ENCODE measurements at places on chromosomes 7 and 10.

DNA sequence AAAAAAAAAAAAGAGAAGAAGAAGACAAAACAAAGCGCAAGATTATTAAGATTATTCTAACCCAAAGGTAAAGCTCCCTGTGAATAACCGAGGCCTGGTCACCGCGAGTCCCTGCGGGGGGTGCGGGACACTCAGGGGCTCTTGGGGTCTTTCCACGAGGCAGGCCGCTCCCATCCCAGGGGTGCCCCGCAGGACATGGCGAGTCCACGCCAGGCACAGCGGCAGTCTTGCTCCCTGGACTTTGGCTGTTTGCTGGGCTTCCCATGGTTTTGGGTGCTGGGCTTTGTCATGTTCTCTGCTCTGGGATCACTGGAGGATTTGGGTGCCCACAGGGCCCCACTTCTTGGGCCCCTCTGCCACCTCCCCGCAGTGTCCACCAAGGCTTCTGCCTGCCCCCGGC is 137.4 kb upstream of the TCERG1L start:
- no peak overlapping the region for H3K4me3 ChIP-seq
- no peaks in the 10 kb centered on the region for H3K36me3 ChIP-seq
- DNase-seq, result no peak
- H3K27ac ChIP-seq, result no peak overlapping the region

DNA sequence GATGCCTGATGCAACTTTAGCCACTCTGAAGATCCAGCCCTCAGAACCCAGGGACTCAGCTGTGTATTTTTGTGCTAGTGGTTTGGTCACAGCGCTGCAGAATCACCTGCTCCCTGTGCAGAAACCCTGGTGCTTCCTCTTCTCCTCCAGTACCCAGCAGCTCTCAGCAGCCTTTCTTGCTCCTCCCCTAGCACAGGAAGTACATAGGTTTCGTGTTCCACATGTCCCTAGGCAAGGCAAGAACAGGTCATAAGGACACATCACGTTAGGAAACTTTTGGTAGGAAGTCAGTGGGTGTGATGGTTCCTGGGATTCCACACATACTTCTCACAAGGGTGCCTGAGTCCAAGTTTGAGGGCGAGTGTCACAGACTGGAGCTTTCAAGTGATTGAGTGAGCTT is 167.9 kb upstream of the PRSS1 start:
- peak; percentile 36 for DNase-seq
- H3K27me3 ChIP-seq, result no peaks in the 10 kb centered on the region
- no peaks in the 10 kb centered on the region for H3K36me3 ChIP-seq
- H3K4me3 ChIP-seq, result peak overlapping the region; percentile 53

DNA sequence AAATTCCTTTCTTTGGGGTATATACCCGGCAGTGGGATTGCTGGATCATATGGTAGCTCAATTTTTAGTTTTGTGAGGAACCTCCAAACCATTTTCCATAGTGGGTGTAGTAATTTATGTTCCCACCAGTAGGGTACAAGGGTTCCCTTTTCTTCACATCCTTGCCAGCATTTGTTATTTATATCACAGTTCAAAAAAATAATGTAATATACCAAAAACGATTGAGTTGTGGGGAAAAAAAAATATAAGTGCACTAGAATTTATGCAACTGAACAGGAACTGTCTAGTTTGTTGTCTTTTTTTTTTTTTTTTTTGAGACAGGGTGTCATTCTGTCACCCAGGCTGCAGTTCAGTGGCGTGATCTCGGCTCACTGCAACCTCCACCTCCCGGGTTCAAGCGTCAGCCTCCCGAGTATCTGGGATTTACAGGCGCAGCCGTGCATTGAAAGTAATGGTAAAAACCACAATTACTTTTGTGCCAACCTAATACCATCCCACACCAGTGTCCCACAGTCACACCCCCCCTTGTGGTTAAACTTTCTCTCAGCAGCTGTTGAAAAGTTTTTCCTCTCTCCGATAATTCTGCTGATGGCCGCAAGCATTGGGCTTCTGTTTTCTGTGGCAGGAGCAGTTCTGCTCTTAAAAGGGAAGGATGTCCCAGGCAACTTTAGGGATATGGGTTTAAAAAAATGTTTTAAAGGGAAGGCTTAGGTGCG is 6.8 kb upstream of the LAT2 start:
- H3K4me1 ChIP-seq, result peaks cover 9% of the 10 kb centered on the region
- H3K4me3 ChIP-seq, result no peak overlapping the region
- H3K36me3 ChIP-seq, result peaks cover 6% of the 10 kb centered on the region
- no peaks in the 10 kb centered on the region for H3K27me3 ChIP-seq

- H3K4me3 ChIP-seq, result no peak overlapping the region
- no peaks in the 10 kb centered on the region for H3K36me3 ChIP-seq
Measured at GRCh38 chr10:14048930-14049613, 281.7 kb downstream of the FRMD4A start.

- H3K27me3 ChIP-seq, result no peaks in the 10 kb centered on the region
- H3K36me3 ChIP-seq, result no peaks in the 10 kb centered on the region
- no peaks in the 10 kb centered on the region for H3K4me1 ChIP-seq
- no peak for DNase-seq
- no peak overlapping the region for H3K27ac ChIP-seq
Measured at GRCh38 chr7:47044625-47045024, 537.3 kb downstream of the TNS3 start.

DNA sequence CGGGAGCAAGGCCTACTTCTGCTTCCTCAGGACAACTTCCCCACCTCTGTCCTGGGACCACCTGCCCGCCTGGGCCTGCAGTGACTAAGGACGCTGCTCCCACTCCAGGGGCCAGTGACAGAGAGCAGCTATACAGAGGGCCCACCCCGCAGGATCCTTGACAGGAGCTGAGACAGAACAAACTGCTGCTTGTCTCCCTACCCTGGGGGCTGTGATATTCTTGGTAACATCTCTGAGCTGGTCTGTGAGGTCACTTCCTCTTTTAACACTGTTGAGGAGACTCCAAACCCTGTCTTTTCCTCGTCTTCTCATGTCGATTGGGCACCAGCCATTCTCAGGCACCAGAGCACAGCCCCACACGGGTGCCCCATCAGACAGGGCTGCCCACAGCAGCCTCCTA is 6.9 kb upstream of the MRPS24 start:
- H3K36me3 ChIP-seq, result peaks cover 39% of the 10 kb centered on the region
- H3K4me3 ChIP-seq, result no peak overlapping the region
- H3K4me1 ChIP-seq, result peaks cover 8% of the 10 kb centered on the region
- DNase-seq, result no peak
- no peaks in the 10 kb centered on the region for H3K27me3 ChIP-seq

- H3K4me3 ChIP-seq, result no peak overlapping the region
- no peaks in the 10 kb centered on the region for H3K27me3 ChIP-seq
- H3K4me1 ChIP-seq, result no peaks in the 10 kb centered on the region
- H3K36me3 ChIP-seq, result no peaks in the 10 kb centered on the region
Measured at GRCh38 chr7:18520450-18521235, 25.1 kb downstream of the HDAC9 start.

- no peaks in the 10 kb centered on the region for H3K27me3 ChIP-seq
- peaks cover 2% of the 10 kb centered on the region for H3K36me3 ChIP-seq
- H3K27ac ChIP-seq, result no peak overlapping the region
Measured at GRCh38 chr10:17061418-17061817, 68.2 kb downstream of the CUBN start.

- DNase-seq, result no peak
- peaks cover 26% of the 10 kb centered on the region for H3K27me3 ChIP-seq
- no peak overlapping the region for H3K4me3 ChIP-seq
Measured at GRCh38 chr10:123769647-123770046, 103.5 kb downstream of the GPR26 start.

DNA sequence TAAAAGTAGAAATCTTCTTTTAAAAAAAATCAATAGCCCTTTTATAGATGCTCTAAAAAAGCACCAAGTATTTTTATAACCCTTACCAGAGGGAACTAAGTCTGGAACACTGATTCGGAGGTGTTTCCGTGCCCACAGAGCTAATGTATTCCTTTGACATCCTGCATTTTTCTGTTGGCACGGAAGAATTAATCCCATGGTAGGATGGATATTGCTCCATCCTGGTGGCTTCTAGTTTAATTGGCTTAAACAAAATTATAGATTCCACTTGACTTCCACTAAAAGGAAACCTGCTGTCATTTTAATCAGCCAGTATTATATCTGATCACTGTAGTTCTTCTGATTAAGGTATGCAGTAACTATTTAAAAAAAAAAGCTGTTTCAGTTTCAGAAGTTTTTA is 164.0 kb upstream of the NPS start:
- no peaks in the 10 kb centered on the region for H3K36me3 ChIP-seq
- no peak for DNase-seq
- H3K4me3 ChIP-seq, result no peak overlapping the region
- H3K27me3 ChIP-seq, result peaks cover 1% of the 10 kb centered on the region
- H3K4me1 ChIP-seq, result no peaks in the 10 kb centered on the region

DNA sequence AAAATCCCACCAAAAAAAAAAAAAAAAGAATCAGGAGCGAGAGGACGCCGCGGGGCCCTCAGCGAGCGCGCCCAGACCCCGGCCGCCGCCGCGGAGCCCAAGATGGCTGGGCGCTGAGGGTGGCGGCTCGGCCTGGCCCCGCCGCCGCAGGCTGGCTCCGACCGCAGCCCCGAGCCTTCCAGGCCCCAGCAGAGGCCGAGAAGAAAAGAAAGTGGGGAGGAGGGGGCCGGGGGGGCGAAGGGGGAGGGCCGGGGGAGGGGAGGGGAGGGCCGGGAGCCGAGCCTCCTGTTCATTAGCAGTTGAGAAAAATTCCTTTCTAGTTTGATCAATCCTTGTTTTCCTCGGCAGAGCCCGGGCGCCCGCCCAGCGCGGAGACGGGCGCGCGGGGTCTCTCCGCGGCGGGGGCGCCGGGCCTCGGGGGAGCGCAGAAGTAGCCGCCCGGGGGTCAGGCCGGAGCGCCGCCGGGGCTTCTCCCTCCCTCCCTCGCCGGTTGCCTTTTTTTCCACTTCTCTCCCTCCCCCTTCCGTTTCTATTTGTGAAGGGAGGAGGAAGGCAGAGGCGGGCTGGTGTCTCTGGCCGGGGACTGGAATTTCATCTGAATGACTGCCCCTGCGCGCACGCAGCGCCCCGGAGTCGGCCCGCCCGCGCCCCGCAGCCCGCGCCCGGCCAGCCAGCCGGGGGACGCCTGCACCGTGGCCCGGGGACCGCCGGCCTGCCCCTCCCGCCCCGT is 778 bp upstream of the TRIM8 start:
- H3K27ac ChIP-seq, result peak overlapping the region; percentile 93
- no peaks in the 10 kb centered on the region for H3K27me3 ChIP-seq
- H3K36me3 ChIP-seq, result peaks cover 27% of the 10 kb centered on the region
- peak overlapping the region; percentile 85 for H3K4me3 ChIP-seq

GRCh38 chr10:19840776-19841175 is 24.5 kb downstream of the PLXDC2 start:
- H3K27me3 ChIP-seq, result no peaks in the 10 kb centered on the region
- no peak for DNase-seq
- H3K27ac ChIP-seq, result no peak overlapping the region
- no peak overlapping the region for H3K4me3 ChIP-seq

DNA sequence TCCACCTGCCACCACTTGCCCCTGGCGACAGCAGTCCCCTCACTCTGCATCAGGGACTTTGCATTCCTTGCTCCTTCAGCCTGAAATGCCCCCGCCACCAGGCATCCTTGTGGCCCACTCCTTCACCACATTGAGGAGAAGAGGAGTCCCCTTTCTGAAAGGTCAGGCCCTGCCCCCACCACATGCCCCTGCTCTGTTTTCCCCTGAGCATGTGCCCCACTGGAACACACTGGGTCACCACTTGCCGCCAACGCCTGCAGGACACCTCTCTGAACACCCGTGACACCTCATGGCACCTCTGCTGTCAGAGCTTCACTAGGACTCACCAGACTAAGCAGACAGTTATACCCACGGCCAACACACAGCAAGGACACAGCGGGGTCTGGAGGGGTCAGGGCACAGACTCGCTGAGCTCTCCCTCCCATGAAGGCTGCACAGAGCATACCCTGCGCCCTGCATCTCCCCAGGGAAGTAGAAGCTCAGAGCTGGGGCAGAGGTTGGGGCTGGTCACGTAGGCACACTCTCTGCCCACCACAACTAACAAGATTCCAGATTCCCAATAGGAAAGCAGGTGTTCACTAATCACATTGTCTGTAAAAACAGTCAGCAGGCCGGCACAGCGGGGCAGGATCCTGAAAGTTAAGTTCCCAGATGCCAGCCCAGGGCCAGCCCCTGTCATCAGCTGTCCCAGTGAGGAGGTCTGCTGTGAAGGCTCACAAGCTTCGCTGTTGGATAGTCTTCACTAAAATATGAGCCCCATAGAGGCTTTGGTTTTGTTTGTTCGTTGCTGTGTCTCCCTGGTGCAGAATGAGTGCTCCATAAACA is 5.8 kb upstream of the AOC1 start:
- H3K4me3 ChIP-seq, result no peak overlapping the region
- no peaks in the 10 kb centered on the region for H3K36me3 ChIP-seq
- no peak overlapping the region for H3K27ac ChIP-seq

DNA sequence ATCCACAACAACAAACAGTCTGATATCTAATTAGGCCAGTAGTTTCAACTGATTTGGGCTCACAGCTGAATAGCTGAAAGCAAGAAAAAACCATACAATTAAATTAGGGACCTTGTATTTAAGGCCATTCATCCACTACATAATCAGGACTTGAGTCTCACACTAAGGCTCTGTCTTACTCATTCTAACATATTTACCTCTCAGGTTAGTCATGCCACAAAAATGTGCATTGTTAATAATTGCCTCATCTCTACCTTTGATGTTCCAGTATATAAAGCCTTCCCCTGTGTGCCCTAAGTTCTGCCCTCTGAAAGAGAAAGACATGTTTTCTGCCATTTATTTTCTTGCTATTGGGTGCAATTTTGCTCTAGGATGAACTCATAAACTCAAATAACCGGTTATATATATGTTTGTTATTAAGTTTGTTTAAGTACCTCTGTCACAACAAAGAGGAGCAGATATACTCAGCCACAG is 5.3 kb upstream of the C1GALT1 start:
- H3K27me3 ChIP-seq, result no peaks in the 10 kb centered on the region
- peaks cover 15% of the 10 kb centered on the region for H3K36me3 ChIP-seq
- H3K4me1 ChIP-seq, result peaks cover 18% of the 10 kb centered on the region
- DNase-seq, result no peak

- peaks cover 4% of the 10 kb centered on the region for H3K4me1 ChIP-seq
- no peak for DNase-seq
- H3K4me3 ChIP-seq, result no peak overlapping the region
- H3K27ac ChIP-seq, result no peak overlapping the region
- H3K27me3 ChIP-seq, result no peaks in the 10 kb centered on the region
Measured at GRCh38 chr7:2321020-2321419, 6.8 kb upstream of the SNX8 start.
